Panc1 (cell line): ENCODE measurements at places on chromosomes 12 and 14.

GRCh38 chr12:130423136-130423535 lies 85.4 kb downstream of the PIWIL1 start:
- no peak for DNase-seq

DNA sequence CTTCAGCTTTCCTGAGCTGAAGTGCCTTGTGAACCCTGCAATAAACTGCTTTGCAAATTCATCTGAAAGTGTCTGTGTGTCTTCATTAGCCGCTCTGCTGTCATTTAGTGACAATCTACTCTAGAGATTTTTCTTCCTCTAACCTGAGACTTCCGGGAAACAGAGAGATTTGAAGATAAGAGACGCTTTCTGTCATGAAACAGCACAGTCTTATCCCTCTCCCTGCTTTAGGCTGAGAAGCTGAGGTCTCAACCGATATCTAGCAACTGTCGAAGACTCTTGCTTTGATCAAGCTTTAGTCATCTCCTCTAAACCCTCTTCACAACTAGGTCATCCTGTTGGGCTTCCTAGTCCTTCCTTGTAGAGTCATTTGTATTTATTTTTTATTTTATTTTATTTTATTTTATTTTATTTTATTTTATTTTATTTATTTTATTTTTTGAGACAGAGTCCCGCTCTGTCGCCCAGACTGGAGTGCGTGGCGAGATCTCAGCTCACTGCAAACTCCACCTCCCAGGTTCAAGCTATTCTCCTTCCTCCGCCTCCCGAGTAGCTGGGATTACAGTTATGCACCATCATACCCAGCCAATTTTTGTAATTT lies 1.2 kb downstream of the RNASE2 start:
- no peak for DNase-seq

DNA sequence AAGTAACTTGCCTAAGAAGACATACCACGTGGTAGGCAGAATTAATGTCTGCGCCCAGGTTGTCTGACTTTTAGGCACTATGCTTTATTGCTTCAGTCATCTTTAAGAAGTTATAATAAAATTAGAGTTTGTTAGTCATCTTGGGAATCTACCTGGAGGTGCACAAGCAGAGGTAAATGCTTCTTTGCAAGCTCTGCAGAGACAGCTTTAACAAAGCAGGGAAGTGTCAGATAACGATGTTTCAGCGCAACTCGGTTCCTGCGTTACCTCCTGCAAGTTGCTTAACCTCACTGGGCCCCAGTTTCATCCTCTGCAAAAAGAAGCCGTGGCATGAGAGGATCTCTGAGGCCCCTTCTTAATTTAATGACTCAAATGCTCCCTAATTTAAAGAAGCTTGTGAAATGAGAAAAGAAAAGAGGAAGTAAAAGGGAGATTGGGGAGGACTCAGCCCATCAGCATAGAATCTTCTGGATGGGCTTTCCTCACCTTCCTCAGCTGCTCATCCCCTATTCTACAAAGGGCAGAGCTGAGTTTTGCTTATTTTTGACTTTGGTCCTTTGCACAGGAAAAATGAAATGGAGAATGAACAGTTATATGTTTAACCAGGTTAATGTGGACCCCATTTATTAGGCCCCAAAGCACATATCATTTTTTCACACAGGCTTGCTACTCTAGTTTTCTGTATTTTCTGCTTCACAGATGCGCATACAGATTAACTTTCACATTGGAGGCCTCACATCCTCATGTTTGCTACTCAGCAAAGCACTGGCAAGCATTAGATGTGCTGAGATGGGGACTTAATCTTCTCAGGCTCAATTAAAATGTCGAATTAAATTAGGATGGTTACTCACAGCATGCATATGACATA lies 5.1 kb downstream of the ARHGDIB start:
- no peak for DNase-seq

GRCh38 chr12:53803194-53803593 lies 51.4 kb upstream of the CISTR start:
- no peak for DNase-seq

DNA sequence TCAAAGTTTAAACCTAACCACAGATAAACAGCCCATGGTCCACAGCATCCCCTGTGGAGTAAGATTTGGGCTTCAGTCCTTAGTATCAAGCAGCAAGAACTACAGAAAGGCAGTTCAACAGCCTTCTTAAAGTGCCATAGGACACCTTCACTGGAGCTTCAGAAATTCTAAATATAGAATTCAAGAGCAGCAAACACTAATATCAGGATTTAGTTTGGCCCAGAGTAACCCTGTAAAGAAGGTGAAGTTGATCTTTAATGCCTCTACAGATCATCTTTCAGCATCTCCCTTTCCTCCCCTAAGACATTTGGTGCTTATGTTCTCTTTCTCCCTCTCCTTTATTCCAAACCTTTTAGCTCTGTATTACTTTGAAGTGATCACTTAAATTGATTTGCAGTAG lies 59.5 kb upstream of the ARHGAP5 start:
- no peak for DNase-seq

GRCh38 chr14:95713596-95714371 lies at the start of gene TCL1A:
TCL1A (minus strand) TSS chr14:95714125; CDS start chr14:95714066, 59 bp downstream.
- no peak for DNase-seq

GRCh38 chr12:9669534-9669933 lies at the start of gene CLEC2D:
CLEC2D (plus strand) TSS chr12:9669713; CDS start chr12:9669735, 22 bp downstream.
- DNase-seq = no peak

GRCh38 chr14:102221026-102221425 lies 81.3 kb downstream of the WDR20 start:
- no peak for DNase-seq
